Activated T-helper 2 cell treated with anti-CD3 and anti-CD28 coated beads, Interferon-gamma antibody, Interleukin-2, Interleukin-4, amounts not matched to agents 10 μg/mL and 5 μg/mL and 100 μg/mL, durations not matched to agents 14 hours and 24 hours and 36 hours (primary cell): ENCODE measurements at places on chromosomes 5 and 9. TPM values are rescaled to one million over a fixed set of nuclear protein-coding genes. Genes with fewer than 3 reads are reported as not detected.

- no peak for DNase-seq
Observed at GRCh38 chr5:36792560-36793180, 83.9 kb upstream of the NIPBL start.

Gene CER1
- total RNA-seq: not detected in 2 replicates

DNA sequence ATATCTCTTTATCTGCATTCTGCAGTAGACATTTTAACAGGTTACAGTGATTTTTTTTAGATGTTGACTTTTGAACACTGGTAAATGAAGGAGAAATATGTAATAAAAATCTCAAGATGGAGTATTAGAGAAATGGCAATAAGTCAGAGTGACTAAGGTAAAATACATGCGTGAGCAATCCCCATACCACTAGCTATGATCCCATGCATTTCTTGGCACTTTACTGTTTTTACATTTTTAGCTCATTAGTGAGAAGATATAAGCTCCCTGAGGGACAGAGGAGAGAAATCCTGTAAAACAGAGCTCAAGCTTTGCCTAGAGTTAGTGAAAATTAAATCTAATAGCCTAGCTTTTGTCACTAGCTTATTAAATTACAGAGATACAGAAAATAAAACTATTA is 181.9 kb upstream of the TRPM3 start:
- DNase-seq: no peak

Gene NXNL2
- not detected in 2 replicates for total RNA-seq

Gene DAB2
- not detected in 2 replicates for total RNA-seq

Gene CREB3
- total RNA-seq: 34.3 and 34.5 TPM in 2 replicates

- DNase-seq: no peak
Observed at GRCh38 chr5:71596169-71596568, 9.0 kb downstream of the MCCC2 start.

- DNase-seq: no peak
Observed at GRCh38 chr9:99515895-99516656, 294.0 kb downstream of the SEC61B start.

DNA sequence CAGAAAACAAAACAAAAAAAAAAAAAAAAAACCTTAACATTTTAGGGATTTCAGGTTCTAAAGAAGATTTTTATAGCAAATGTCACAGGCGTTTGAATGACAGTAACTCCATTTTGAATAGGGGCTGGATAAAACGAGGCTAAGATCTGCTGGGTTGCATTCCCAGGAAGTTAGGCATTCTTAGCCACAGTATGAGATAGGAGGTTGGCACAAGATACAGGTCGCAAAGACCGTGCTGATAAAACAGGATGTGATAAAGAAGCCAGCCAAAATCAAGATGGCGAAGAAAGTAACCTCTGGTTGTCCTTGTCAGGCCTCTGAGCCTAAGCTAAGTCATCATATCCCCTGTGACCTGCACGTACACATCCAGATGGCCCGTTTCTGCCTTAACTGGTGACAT is 425.6 kb upstream of the PTPRD start:
- DNase-seq: no peak

DNA sequence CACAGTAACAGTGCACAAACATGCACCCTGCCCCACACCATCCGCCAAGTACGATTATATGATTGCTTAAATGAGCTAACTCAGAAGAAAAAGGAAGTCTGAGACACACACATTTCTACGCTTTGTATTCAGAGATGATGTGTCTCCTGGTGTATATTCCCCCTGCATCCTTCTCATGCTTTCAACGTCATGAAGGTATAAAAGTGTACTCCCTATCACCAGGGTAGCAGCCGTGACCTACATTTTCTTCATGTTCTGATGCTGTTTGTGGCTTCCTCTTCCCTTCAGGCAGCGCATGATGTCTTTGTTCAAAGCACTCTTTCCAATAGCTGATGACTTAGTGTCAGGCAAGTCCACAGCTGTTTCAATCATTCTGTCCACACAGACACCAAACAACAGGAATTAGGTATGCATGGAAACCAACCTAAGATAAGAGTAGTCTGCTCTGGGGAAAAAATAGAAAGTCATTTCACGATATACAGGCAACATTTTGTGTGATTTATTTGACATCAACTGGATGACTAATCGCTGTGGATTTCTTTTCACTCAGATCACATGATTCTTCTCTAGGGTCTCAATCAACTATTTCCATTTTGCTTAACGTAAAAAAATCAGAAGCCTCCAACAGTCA is 269.4 kb upstream of the PTGER4 start:
- peak; percentile 65 for DNase-seq

Gene HRCT1
- total RNA-seq: not detected in 2 replicates

- DNase-seq: peak; percentile 7
Observed at GRCh38 chr5:132017738-132018625, 6.5 kb upstream of the ACSL6 start.

Gene CDC20B
- 0.18 TPM in 1 of 2 replicates, not detected in the other for total RNA-seq

DNA sequence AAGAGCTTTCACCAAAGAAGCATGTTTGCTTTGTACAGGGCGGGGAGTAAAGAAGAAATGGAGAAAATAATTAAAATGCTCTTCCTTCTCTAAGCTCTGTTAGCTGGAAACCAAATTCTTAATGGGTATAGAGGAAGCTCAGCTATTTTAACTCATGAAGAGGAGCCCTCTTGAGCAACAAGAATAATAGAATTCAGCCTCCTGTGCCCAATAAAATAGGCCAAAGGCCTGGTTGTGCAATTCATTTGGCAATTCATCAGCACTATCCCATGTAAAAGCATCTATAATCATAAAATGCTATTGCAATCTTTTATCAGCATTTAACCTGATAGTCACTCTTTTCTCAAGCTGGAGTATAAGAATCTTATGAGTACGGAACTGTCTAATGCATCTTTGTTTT is 133.6 kb upstream of the CDH6 start:
- no peak for DNase-seq

GRCh38 chr5:176134529-176135223 is 103.5 kb upstream of the SIMC1 start:
- DNase-seq: no peak

Gene GCNT1
- 12.1 and 15.0 TPM in 2 replicates for total RNA-seq

Gene HDHD3
- 18.7 and 18.8 TPM in 2 replicates for total RNA-seq

DNA sequence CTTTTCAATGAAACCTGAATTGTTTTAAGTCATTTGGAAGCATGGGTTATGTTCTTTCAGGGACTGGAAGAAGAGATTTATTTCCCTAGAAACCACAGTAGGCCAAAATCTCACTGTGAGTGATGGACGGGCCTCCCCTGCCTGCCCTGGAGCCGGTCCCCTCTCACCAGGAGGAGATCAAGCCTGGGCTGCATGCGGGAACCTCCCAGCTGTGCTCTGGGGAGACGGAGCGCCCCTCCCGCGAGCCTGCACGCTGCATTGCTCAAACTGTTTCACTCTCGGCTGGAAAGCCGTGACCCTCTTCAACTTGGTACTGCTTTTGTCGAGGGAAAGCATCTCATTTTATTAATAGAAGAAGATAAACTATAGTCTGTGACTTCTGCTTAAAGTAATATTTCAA is 85.4 kb downstream of the IRX2 start:
- DNase-seq: no peak

DNA sequence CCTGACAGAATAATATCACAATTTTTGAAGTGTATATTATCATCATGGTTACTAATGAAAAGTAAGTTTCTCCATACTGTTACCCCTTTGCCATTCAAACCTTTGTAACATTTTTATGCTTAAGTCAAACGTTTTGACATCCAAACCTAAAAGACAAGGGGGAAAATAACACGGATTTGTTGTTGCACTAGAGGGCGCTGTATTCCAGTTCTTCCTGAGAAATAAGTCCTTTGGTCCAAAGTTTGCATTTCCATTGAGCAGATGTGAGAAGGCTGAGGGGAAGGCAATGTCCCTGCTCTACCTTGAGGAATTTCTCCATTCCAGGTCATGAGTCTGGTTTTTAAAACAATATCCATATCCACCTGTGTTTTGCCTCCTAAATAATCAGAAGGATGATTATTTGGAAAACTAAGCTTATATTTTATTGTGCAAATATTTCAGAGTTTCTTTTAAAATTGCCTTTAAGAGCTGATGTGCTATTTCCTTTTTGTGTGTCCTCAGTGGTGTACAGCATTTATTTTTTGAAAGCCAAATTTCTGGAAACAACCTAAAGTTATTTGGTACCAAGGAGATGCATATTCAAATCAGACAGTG is 9.7 kb downstream of the LECT2 start:
- no peak for DNase-seq

DNA sequence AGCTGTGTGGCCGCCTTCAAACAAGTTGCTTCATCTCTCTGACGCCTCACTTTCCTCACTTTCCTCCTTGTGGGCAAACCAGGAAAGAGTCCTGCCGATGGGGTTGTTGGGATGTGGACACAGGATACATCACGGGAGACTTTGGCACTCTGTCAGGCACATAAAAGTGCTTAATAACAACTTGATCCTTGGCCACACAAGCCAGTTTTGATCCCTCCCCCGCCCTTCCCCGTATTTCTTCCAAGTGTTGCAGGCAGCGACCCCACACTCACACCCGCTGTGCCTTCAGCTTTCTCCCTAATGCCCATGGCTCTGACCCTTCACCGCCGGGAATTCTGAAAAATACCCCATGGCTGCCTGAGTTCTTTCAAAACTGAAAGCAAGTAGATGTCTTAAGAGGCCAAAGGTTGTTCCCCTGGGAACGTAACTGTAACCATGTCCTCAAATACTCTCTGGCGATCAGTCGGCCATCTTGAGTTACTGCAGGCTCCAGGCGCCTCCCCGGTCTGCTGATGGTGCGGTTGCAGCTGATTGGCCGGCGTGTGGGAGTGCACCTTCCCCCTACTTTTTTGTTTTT is 59.8 kb downstream of the ARHGEF37 start:
- DNase-seq: no peak

Gene LCN9
- not detected in 2 replicates for total RNA-seq

DNA sequence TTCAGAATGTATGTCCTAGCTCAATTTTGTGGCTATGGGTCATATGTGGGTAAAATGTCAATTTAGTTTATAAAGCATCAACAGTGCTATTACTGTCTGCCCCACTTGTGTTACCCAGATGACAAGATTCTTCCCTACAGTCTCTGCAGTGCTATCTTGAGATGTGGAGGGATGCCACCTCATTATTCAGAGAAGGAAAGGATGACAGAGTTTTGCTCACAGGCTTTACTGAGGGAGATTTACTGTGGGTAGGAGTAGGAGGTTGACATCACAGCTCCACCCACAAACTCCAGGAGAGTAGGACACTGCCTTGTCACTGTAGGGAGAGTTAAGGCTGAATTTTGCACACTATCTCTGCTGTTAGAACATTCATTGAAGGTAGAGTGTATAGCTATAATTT is 359.3 kb downstream of the HTR1A start:
- no peak for DNase-seq

Gene IFNA21
- total RNA-seq: not detected in 2 replicates

GRCh38 chr9:116979456-116979855 is 292.4 kb downstream of the TRIM32 start:
- DNase-seq: no peak

DNA sequence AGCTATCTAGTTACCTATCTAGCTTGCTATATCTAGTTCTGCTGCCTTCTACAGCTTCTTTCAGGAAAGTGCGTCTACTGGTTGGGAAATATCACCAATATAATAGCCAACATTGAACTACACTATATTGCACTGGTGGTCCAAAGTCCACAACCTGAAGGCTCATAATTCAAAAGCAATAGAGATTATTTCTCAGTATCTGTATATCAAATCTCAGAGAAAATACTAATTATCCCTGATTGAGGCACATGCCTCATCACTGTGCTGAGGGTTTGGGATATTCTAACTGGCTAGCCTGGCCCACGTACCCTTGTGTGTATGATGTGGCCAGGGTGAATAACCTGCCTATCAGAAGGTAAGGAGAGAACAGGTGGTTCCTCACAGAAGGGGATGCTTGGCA is 53.8 kb downstream of the SH3RF2 start:
- no peak for DNase-seq

GRCh38 chr5:97078958-97079743 is 63.3 kb downstream of the LIX1 start:
- no peak for DNase-seq

DNA sequence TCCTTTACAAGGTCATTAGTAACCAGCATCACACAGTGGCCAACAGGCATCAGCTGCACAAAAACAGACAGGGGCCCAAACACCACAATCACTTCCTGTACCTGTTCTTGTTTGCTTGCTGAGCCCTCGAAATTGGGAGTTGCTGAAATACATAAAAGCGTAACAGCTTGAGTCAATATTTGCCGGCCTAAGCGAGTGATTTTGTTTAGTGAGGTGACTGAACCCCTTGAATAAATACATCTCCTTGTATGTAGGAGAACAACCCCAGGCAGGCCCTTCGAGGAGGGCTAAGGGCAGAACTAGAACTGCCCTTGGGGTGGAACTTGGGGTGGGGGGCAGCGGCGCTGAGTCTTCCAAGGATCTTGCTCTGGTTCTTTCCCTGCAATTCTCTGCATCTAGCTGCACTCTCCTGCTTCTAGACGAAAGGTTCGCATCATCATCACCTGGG is 502.5 kb downstream of the RASEF start:
- no peak for DNase-seq

- no peak for DNase-seq
Observed at GRCh38 chr5:76662521-76662920, 39.3 kb upstream of the F2RL2 start.

DNA sequence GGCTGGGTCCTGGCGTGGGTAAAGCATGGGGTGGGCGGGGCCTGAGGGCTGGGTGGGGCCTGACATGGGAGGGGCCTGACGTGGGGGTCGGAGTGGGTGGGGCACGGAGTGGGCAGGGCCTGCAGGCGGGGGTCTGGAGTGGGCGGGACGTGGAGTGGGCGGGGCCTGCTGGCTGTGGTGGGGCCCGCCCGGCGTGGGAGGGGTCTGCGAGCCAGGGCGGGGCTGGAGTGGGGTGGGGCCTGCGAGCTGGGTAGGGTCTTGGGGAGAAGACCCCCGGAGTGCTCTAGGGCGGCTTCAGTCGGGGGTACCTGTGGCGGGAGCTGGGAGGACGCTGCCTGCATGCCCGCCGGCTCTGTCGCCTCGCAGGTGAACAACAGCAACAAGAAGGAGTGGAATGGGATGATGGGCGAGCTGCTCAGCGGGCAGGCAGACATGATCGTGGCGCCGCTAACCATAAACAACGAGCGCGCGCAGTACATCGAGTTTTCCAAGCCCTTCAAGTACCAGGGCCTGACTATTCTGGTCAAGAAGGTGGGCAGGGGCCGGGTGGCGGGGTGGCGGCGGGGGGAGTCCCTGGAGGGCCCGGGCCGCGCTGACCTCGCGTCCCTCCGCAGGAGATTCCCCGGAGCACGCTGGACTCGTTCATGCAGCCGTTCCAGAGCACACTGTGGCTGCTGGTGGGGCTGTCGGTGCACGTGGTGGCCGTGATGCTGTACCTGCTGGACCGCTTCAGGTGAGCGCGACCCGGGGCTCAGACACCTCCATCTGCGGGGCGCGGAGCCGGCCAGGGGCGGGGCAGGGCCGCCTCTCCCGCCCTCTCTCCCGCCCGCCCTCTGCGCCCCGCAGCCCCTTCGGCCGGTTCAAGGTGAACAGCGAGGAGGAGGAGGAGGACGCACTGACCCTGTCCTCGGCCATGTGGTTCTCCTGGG is 8.0 kb downstream of the LRRC26 start:
- DNase-seq: no peak

DNA sequence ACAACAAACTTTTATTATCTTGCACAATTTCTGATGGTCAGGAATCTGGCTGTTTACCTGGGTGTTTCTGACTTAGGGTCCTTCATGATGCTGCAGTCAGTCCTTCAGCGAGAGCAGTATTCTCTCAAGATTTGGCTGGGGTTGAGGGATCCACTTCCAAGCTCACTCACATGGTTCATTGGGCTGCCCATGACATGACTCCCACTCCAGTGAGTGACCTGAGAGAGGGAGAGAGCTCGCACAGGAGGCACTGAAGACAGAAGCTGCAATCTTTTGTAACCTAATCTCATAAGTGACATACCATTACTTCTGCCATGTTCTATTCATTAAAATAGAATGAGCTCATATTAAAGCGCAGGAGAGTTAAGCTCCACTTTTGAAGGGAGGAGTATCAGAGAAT is 212.6 kb downstream of the SPATA31D1 start:
- DNase-seq: no peak

Gene CTSV
- 0.48 and 0.78 TPM in 2 replicates for total RNA-seq

Gene PCDHB4
- total RNA-seq: not detected in 2 replicates
